ENCODE measurements at places on chromosomes 12 and 14.

DNA sequence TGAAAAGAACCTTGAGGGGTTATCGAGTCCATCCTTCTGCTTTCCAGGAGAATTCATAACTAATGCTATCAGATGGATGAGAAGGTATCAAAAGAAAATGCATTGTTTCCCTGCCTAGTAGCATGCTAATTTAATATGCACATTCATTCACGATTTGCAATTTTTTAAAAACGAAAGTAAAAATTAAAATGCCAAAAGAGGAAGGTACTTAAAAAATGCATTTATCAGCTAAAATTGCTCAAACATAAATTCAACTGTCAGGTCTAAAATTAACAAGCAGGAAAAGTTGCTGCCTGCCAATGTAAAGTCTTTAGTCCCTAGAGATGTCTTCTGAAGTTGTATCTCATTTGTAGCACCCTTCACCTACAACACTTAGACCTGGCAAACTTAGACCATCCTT, 7.9 kb downstream of the ATF7 start:
- DNase-seq = no peak

GRCh38 chr12:21252070-21252469, 82.6 kb downstream of the SLCO1A2 start:
- DNase-seq = no peak

GRCh38 chr14:28651148-28651547, 115.4 kb upstream of the FOXG1 start:
- no peak for DNase-seq

- DNase-seq = no peak
These were observed 50.1 kb downstream of the CD9 start for GRCh38 chr12:6250343-6250742.

- DNase-seq = no peak
These were observed 478.2 kb downstream of the ZFP36L1 start for GRCh38 chr14:68314642-68315041.

DNA sequence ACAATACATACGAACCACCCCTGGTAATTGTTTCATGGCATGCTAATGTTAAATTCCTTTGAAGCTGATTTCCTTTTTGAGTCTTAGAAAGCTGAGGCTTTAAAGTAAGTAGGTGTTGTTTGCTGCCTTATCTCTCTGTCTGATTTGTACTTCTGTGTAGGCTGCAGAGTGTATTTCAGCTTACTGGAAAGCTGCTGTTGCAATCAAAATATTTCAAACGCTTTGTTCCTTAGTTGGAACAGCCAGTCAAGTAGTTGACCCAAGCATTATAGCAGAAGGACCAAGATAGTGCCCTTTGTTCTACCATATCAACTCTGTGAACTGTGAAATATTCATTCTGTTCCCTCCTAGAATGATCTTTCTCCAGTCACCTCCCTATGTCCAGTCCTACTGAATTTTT, 3.1 kb downstream of the PKP2 start:
- DNase-seq = no peak

DNA sequence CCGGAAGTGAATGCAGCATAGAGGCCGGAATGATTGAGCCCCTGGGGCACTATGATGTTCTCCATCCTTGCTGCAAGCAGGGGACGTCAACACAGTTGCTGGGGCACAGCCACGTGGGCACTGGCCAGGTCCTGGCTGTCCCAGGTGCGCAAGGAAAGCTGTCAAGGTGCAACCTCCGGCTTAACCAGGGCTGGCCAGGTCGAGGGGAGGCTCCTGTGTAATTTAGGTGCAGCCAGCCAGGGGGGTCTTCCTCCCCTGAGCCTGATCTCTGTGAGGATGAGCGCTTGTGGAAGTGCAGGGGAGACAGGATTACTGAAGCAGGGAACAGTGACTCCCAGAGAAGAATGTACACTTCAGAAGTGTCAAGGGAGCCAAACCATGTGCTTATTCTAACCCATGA, 852.8 kb upstream of the TMEM132C start:
- DNase-seq = no peak

GRCh38 chr12:89382328-89382727, 30.0 kb upstream of the DUSP6 start:
- DNase-seq = no peak

GRCh38 chr12:64028541-64028940, 184.0 kb downstream of the SRGAP1 start:
- no peak for DNase-seq

- no peak for DNase-seq
These were observed 2.5 kb downstream of the ZBTB42 start for GRCh38 chr14:104803280-104803911.

GRCh38 chr14:100844082-100844408, 18.1 kb downstream of the MEG3 start:
- DNase-seq = no peak

DNA sequence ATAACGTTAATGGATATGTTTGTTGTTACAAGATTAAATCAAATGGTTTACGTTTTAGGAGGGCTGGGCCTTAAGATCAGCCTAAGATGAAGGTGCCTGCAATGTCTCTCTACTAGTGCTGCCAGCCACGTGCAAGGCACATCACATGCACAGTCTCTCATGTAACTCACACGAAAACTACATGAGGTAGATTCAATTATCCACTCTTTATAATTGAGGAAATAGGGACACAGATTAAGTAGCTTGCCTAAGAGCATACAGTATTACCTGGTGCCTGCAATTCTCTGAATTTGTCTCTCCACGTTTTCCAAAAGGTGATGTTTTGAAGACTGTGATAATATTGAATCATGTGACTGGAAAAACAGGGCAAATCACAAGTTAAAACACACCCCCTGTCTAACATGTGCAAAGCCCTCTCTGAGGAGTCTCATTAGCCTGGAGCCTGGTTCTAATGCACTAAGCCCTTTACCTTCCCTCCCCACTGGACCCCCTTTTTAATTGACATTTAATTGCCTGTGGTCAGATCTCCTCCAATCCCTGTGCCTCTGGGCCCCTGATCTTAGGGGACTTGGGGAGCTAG, 14.6 kb upstream of the ATP2A2 start:
- no peak for DNase-seq

DNA sequence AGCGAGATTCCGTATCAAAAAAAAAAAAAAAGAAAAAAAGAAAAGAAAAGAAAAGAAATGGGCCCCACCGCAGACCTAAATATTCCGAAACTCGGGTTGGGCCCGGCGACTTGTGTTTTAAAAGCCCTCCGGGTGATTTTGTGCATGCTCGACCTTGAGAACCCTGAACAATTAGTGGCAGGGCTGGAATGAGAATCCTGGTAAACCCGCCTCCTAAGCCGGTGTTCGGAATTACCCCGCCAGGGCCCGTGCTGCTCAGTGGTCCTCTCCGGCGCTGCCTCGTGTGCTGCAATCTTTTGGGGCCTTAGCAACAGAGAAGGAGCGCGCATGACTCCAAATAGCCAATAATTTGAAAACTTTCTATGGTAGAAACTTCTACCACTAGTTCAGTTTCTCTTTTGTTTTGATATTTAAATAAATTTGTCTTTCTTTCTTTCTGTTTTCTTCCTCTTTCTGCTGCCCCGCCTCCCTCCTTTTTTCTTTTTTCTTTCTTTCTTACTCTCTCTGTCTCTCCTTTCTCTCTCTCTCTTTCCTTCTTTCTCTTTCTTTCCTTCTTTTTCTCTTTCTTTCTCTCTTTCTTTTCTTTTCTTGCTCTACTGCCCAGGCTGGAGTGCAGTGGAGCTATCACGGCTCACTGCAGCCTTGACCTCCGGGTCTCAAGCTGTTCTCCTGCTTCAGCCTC, 1.5 kb upstream of the GALNT6 start:
- DNase-seq = no peak

DNA sequence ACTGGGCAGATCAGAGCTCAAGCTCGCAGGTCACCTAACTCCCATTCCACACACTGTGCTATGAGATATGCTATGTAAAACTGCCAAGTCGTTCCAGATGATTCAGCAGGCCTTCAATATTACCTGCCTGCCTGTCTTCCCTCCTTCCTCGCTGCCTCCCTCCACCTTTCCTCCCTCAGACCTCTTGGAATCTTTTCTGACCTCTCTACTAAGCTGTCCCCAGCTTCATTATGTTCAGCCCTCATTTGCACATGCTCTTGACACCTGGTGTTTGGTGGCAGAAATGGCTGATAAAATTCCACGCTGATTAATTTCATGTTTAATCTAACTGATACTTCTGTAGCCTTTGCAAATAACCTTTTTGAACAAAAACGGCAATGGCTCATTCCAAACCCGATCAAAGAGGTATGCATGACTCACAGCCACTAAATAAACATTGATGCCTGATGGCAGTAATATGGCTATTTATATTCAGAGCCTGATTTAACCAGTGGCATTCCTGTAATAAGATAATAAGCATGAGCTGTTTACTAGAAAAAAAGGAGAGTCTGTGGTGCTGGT, 130.8 kb upstream of the EGLN3 start:
- no peak for DNase-seq

Measured in NCI-H2081 treated with DMSO at 0.1 percent for 48 hours (cell line).